ENCODE measurements at places on chromosomes 2 and 18.
A peak's percentile ranks its signal among the peaks of the same experiment; 100 is the strongest.

GRCh38 chr2:238378230-238379095 lies 48.3 kb upstream of the ASB1 start:
- no peak for DNase-seq

- no peak for DNase-seq
These were observed 148.1 kb downstream of the ACKR3 start for GRCh38 chr2:236717729-236718128.

GRCh38 chr18:27619906-27620305 lies 434.8 kb upstream of the CHST9 start:
- DNase-seq = no peak

DNA sequence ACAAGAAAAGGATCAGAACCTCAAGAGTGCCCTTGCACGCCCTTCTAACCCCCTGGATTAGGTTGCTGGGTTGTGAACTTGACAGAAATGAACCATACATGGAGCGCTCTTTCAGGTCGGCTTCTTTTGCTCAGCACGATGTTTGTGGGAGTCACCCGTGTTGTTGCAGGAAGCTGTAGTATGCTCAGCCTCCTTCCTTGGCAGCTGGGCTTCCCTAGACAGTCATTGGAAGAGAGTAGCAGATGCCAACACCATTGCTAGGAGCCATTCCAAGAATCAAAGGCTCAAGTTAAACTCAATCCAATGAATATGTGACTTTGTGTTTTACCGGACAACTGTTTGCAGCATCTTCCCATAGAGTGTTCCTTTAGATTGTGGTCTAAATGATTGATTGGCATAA lies 47.0 kb downstream of the RAB12 start:
- no peak for DNase-seq

DNA sequence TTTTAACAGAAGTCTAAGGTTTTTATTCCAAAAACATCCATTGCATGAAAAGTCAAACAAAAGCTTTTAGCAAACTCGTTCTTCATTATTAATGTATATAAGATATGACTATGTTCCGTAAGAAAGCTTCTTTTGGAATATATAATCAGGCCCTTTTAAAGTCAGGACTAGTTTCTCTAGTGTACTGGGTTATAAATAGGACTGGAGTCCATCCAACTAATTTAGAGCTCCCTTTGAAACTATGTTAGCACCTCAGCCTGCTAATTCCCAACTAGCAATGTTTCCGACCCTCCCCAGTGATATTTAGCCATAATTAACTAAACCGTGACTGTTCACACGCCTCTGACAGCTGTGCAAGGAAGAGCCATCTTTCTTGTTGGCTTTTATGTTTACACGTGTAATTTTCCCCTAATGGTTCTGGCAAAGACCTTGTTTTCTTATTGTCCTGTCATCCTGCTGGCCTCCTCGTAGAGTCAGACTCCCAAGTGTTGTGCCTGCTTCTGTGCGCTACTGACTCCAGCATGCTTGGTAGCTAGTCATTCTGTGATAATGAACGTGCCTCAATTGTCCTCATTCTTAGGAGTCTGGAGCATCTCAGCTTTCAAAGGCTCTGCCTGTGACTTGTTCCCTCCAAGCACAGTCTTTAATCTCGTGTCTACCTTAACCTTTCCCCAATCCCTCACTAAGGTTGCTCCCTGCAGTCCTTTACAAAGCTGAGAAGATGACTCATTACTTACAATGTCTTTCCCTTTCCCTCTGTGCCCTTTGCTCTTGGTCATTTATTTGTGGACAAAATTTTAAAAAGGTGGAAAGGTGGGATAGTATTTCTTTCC lies 172.2 kb upstream of the RASGRP3 start:
- no peak for DNase-seq

DNA sequence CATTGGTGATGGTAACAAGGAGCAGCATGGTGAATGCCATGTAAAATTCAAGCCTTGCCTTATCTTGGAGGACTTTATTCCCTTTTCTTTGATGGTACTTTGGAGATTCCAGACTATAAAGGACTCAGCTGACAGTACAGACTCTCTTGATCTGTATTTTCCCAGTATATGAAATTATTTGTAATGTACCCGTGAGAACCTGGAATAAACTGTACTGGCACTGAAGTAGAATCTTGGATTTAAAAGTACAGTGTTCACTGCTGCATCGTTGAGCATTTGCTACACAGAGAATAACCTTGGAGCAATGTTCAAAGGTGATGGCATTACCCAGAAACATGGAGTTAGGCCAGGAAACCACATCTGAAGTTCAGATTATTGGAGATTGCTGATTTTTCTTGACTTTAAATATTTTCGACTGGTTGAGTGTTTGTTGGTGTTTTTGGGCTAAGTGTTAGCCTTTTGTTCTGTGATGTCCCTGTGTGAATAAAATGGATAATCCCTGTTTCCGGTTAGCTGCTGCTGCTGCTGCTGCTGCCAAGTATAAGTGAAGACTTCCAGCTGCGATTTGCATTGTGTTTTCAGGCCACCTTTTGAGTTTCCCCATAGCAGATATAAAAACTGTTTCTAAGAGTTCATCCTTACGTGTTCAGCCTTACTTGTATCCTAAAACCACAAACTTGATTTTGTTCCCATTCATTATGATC lies 122.0 kb downstream of the SPTBN1 start:
- DNase-seq = no peak

GRCh38 chr18:13541621-13542519 lies 184.5 kb downstream of the FAM210A start:
- no peak for DNase-seq

- DNase-seq = no peak
These were observed 34.4 kb upstream of the RAPGEF4 start for GRCh38 chr2:172701250-172701649.

- DNase-seq = no peak
These were observed 307.7 kb downstream of the ARHGAP15 start for GRCh38 chr2:143436951-143437350.

GRCh38 chr2:202577250-202578183 lies 57.3 kb upstream of the FAM117B start:
- DNase-seq = no peak

GRCh38 chr2:241759067-241759807 lies 17.4 kb upstream of the GAL3ST2 start:
- DNase-seq = no peak

DNA sequence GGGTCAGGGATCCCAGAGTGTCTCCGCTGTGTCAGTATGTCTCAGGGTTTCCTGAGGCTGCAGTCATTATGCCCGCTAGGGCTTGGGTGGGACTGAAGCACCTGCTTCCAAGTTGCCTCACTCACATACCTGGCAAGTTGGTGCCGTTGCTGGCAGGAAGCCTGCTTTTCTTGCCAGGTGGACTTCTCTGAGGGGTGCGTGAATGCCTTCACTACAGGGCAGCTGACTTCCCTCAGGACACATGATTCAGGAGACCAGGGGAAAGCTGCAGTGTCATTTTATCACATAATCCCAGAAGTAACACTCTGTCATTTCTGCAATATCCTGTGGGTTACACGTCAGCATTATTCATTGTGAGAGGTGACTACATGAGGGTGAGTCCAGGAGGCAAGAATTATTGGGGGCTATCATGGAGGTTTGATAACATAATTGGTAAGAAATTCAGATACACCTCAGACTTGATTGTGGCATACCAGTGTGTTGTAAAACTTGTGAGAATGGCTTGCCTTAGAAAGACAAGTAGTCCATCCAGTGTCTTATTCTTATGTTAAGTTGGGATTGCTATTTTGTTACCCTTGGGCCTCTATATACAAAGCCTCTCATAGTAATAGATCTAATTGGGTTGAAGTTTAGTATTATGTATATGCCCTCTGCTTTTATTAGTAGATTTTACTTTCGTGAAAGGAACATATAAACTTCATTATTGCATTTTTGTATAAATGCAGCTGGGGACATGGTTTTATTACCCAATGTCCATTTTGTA lies 44.1 kb downstream of the NEDD4L start:
- peak; percentile 48 for DNase-seq

DNA sequence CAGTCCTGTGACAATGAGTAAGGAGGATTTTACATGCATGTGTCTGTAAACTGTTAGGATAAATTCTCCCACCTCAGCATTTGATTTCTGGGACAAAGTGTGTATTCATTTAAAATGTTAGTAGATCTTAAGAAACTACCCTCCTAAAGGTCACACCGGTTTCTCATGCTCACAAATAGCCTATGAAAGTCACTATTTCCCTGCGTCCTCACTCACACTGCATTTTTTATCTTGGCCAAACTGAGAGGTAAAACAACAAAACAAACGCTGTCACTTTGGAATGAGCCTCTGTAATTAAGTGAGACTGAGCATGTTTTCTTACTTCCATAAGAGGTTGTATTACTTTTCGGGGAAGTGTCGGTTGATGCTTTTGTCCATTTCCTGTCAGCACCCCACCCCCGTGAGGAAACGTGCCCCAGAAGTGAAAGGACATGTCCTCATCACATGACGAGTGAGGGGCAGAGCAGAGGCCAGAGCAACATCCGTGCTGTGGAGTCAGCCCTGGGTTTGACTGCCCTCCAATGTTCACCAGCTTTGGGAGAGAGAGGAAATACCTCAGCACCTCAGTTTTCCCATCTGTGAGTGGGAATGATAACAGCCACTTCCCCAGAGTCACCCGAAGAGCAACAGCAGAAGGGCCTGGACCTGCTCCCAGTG lies 3.1 kb downstream of the GYPC start:
- peak; percentile 76 for DNase-seq

DNA sequence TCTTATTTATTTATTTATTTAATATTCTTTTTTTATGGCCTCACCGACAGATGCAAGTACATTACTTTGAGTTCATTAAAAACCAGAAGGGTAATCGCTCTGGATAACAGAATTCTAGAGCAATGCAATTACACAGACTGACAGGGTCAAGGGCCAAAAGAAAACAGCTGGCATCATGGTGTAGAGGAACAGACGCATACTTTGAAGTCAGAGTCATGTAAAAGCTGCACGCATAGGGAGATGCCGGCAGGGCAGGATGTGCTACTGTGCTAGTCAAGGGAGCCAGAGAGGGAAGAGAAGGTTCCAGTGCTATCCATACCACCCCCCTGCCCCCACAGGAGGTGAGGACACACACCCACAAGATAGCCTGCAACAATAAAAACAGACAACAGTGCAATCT lies 115.2 kb upstream of the TFCP2L1 start:
- DNase-seq = no peak

DNA sequence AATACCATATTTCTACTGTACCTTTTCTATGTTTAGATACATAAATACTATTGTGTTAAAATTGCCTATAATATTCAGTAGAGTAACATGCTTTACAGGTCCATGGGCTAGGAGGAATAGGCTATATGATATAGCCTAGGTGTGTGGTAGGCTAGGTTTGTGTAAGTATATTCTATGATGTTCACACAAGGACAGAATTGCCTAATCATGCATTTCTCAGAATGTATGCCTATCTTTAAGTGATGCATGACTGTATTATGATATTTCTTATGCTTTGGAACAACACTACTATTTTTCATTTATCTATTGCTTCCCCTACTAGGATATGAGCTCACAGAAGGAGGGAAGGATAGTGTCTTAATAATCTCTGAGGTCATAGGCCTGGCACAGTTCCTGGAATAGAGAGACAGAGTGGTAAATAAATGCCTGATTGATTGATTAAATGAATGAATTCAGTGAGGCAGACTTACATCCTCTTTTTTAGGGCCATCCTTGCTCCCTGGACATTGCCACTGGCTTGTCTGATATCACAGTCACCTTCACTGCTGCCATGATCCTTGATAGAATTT lies 121.0 kb downstream of the MYO3B start:
- DNase-seq = no peak

- DNase-seq = no peak
These were observed 89.6 kb downstream of the ITGB1BP1 start for GRCh38 chr2:9333591-9334171.

DNA sequence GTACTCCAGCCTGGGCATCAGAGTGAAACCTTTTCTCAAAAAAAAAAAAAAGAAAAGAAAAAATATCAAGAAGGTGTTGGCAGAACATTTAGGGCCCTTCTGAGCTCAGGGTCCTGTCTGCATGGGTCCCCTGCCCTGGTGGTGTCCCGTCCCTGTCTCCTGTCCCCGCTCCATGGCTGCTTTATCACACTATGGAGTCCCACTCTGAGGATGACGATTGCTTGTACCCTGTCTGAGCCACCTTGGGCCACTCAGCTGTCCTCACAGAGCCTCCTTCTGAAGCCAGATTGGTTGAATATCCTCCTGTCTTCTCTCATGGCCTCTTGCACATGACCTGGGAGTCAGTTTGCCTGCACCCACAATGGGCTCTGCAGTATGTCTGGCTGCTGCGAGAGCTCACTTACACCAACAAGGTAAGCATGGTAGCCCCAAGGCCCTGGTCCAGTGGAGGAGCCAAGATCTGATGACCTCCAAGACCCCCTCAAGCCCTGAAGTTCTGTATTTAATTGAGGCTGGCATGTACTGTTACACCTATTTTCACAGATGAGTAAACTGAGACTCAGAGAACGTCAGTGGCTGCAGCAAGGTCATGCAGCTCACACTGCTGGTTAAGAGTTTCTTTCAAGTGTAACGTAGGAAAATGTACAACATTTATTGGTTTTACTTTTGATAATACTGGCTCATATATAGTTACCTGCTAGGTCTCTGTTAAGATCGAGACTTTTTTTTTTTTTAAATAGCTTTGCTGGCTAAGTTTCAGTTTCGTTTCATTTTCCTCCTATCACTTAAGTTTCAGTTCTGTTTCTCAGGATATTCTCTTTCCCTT lies 16.9 kb upstream of the ZCCHC2 start:
- no peak for DNase-seq

- no peak for DNase-seq
These were observed 225.4 kb upstream of the ID2 start for GRCh38 chr2:8456151-8457091.

GRCh38 chr2:233168919-233169318 lies 82.6 kb upstream of the ATG16L1 start:
- DNase-seq = no peak

DNA sequence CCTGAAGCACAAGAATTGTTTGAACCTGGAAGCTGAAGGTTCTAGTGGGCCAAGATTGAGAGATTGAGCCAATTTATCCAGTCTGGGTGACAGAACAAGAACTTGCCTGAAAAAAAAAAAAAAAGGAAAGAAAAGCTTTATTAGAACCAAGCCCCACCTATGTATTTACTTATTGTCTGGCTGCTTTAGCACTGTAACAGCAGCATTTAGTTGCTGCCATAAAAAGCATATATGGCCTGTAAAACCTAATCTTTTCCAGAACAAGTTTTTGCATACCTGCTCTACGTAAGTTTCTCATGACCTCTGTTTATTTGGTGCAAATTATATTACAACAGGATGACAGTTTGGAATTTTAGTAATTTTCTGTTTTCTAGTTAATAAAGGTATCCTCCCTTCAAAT lies 1565.6 kb upstream of the LRRTM1 start:
- no peak for DNase-seq

GRCh38 chr18:515838-516237 lies 15.3 kb upstream of the COLEC12 start:
- DNase-seq = no peak

GRCh38 chr18:11902522-11903292 lies 5.4 kb downstream of the MPPE1 start:
- no peak for DNase-seq

Measured in stimulated activated effector memory CD8-positive, alpha-beta T cell treated with anti-CD3 and anti-CD28 coated beads, Interleukin-12 subunit alpha, Interleukin-12 subunit beta, amount 100 ng/mL, for 72 hours (primary cell).